Activated CD8-positive, alpha-beta memory T cell treated with anti-CD3 and anti-CD28 coated beads for 1 hour (primary cell): ENCODE measurements at places on chromosomes 6 and 20.

GRCh38 chr6:31016659-31017299, 6.5 kb downstream of the MUC22 start:
- DNase-seq = no peak

DNA sequence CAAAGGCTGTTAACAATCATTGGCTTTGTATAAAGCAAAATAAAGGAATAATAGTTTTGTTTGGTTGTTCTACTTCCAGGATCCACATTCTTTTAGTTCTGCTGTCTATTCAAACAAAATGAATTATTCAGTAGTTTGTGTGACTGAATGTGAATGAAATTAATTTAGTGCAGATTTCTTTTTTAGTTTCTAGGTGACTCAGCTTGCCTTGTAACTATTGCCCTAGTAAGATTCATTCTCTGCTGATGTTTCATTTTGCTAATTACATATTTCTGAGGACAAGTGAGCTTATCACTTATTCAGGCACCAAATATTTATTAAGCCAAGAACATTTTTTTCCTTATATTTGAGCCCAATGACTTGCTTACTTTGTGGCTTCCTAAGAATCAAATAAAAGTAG, 46.5 kb upstream of the RIPOR2 start:
- no peak for DNase-seq

GRCh38 chr6:71408787-71409723, 120.4 kb downstream of the OGFRL1 start:
- no peak for DNase-seq

GRCh38 chr6:168909288-168909687, 344.4 kb downstream of the THBS2 start:
- no peak for DNase-seq

- no peak for DNase-seq
Measured at GRCh38 chr20:39289316-39289715, 327.2 kb downstream of the DHX35 start.

DNA sequence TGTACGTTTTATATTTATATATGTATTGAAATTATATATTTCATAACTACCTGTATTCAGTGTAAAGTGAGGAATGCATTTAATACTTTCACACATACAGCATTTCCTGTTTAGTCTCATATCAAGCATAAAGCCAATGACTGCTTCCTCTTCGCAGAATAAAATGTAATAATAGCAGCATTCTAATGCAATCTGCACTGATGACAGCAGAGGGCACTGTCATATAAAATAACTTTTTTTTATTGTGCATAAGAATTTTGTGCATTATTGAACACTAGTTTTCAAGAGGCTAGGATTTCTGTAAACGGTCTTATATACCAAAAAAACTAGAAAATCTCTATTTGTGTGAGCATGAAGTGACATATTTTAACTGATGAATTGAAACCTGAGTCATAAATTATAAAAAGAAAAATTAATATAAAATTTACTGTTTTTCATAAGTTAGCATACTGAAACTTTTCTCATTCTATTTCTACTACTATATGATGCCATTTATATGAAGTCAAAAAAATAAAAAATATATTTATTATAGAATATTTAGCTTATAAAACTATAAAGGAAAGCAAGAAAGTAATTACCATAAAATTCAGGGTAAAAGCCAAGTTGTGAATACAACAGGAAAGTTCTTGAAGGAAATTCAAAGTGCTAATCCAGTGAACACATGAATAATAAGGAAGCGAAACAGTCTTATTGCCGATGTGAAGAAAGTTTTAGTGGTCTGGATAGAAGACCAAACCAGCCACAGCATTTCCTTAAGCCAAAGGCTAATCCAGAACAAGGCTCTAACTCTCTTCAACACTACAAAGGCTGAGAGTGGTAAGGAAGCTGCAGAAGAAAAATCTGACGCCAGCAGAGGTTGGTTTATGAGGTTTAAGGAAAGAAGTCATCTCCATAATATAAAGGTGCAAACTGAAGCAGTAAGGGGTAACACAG, 36.3 kb downstream of the RNF146 start:
- DNase-seq = no peak

DNA sequence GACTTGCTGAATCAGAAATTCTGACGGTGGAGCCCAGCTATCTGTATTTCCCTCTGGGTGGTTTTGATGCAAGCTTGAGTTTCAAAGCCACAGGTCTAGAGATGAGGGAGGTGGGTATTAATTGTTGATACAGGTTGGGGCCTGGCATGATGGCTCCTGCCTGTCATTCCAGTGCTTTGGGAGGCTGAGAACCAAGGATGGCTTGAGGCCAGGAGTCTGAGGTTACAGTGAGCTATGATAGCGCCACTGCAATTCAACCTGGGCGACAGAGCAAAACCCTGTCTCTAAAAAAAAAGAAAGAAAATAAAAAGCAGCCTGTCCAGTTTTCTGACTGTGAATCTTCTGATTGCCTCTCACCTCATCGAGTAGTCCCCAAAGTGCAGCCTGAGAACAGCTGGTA, 184.8 kb upstream of the SASH1 start:
- no peak for DNase-seq
